ENCODE measurements at places on chromosomes 5 and 9.

- DNase-seq = no peak
These were observed 7.5 kb downstream of the FAXDC2 start for GRCh38 chr5:154842689-154843530.

DNA sequence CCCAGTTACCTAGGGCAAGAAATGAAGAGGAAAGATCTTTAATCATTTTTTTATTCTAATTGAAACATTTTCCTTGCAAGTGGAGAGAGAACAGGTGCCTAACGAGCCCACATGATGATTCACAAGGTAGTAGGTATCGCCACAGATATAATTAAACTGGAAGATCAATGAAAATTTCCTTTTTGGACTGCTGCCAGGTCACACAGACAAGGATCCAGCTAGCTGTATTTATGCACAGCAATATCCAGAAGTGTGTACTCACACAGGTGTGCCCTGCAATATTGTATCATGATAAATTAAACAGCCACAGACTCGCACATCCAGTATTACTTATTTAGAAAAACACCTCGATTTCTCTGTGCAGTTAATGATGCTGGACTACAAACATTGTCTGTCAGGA lies 294.0 kb upstream of the SMARCA2 start:
- DNase-seq = no peak

GRCh38 chr9:2730971-2731370 lies 13.7 kb downstream of the KCNV2 start:
- DNase-seq = no peak

DNA sequence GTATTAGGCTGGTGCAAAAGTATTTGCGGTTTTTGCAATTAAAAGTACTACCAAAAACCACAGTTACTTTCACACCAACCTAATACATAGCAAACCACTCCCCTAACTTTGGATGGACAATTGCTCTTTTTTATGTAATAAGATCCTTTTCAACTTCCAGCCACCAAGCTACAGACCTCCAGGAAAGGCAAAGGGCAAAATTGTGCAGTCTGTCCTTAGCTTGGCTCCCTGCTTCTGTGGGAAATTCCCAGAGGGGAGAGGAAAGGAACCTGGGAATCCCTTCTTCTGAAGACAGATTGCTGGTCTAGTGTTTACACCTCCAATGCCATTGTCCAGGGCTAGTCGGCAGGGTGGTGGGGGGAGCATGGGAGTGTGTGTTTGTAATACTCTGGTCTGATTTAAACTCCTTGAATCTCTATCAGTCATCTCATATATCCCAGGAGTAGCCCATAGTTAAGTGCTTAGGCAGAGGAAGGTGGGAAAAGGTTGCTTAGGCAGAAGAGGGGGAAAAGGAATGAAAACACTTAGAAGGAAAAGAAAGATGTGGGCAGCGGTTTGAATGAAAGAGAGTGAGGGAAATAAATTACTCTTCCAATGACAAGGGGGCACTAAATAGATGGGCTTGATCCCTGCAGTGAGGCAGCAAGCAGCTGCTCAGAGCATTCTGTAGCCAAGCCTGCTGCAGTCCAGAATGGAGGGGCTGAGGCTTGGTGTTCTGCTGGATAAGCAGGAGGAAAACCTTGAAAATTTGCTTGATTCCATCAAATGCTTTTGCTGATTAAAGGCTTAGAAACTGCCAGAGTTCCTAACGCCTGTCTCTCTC lies 86.9 kb upstream of the MAP1B start:
- DNase-seq = no peak

DNA sequence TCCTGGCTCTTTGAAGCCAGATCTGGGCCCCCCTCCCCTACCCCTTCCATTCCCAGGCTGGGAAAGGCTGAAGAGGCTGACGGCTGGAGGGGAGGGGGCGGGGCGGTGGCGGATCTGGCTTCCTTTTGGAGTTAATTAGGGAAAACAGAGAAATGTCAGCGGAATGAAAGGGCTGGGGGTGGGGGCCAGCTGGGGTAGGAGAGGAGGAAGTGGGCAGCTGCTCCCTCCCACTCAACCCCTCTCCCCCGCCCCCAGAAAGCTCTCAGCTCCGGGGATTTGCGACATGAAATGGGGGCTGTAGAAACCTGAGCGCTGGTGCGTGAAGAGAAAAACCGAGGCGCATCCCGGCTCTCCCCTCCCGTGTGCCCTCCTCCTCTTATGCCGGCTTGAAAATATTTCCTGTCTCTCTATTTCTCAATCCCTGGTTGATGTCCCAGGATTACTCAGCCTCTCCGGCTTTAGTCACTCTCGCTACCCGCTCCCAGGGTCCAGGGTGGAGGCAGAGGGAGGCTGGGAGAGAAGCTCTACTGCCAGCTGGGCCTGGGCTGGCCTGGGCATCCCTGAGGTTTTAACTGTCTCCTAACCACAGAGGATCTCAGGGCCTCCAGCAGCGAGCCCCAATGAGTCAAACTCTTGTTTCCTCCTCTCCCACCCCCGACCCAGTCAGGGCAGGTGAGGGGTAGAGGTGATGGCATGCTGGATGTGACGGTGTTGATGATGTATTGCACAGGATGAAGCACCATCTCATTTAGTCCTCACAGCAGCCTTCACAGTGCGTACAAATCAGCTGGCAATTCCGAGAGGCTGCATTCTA lies 20.1 kb downstream of the PCDHGC5 start:
- DNase-seq = no peak

- no peak for DNase-seq
These were observed 218.7 kb downstream of the GLIS3 start for GRCh38 chr9:4080921-4081895.

DNA sequence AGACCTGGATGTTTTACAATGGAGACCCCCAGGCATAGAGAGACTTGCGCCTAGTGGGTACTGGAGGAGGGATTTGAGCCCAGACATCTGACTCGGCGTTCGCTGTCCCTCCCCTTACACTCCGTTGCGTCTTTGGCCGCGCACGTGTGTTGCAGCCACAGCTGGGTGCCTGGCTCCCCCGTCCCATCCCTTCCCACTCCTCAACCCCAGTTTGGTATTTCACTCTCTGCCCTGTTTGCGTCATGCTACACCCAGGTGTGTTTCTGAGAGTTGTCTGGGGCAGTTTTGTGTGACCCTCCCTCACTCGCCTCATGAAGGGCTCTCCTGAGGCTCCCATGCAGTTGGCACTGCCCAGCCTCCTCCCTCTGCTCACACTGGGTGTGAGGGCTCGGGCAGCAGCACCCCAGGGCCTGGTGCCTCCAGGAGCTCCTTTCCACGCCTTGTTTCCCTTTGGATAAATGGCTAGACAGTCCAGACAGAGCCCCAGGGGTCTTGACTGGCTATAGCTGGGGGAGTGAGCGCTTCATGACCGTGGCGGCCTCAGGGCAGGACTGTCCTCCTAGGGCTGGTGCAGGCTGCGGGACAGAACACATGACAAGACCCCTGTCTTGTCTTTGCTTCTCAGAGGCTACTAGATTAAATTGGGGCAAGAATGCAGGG lies 13.6 kb downstream of the TCF7 start:
- no peak for DNase-seq

DNA sequence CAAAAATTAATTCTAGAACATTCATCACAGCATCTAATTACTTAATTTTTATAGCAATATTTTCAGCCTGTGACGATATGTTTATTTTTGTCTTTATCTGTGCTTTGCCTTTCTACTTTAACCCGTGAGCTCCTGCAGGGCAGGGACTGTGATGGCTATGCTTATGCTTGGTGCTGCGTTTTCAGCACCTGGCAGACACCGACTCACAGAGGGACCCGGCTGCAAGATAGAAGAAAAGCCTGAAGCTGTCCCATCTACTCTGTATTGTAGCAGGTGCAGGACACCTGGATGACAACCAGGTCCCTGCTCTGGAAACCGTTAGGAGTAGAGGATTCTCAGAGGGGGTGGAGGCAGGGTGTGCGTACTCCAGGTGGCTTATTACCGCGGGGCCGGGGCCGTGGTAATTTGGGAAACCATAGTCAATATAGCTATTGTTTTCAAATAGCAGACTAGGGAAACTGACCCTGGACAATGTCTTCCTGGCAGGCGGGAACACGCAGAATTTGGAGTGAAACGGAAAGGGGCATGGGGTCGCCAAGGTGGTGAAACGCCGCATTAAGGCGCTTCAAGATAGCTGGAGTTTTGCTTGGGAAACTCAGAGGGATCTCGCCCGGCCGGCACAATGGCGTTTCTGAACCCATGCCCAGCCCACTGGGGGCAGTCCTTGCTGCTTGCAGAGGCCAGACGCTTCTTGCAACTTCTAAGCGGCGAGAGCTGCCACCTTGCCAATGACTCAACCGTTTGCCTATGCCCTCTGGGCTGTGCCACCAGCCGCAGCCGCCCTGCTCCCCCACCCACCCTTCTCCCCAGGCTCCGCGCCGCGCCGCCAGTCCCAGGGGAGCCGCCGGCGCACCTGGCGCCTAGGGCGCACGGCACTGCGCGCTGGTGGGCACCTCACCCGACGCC lies 140.1 kb upstream of the PALM2AKAP2 start:
- DNase-seq = no peak

- no peak for DNase-seq
These were observed 59.6 kb downstream of the SPTLC1 start for GRCh38 chr9:92055624-92056023.

GRCh38 chr5:100623719-100624118 lies 88.5 kb downstream of the FAM174A start:
- DNase-seq = peak; percentile 16

DNA sequence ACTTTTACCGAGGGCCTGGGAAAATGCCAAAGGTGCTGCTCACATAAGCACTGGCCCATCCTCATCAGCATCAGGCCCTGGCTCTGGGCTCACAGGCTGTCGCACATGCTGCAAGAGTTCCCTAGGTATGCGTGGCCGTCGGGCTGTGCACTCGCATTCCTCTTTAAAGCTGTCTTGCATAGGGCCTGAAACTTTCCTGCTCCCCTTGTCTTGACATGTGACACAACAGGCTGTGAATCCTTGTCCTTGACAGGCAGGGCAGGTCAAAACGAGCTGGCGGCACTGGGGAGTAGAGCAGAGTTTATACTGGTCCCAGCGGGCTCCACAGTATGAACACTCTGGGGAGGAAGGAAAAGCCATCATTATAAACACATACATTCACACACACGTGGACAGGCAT lies 30.7 kb downstream of the TSTD2 start:
- no peak for DNase-seq

- no peak for DNase-seq
These were observed 31.5 kb downstream of the MED27 start for GRCh38 chr9:132048201-132048600.

GRCh38 chr5:175444060-175444904 lies at the start of gene DRD1:
Gene DRD1 (minus strand): TSS chr5:175444182. CDS start chr5:175443099, 1,083 bp downstream.
- no peak for DNase-seq

DNA sequence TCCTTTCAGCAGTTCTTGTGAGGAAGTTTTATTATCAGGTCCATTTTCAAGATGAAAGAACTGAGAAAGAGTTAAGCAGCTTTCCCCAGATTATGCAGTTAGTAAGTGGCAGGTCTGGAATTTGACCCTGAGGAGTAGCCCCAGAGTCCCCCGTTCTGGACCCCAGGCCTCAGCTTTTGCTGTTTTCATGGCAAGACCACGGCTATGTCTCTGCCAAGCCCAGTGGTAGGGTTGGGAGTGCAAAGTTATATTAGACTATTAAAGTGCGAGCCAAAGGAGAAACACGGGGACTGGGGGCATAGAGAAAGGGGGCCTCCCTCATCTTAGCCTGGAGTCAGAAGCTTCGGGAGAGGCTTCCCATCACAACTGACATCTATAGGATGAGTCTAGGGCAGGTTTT lies 19.3 kb upstream of the ORM1 start:
- DNase-seq = no peak

DNA sequence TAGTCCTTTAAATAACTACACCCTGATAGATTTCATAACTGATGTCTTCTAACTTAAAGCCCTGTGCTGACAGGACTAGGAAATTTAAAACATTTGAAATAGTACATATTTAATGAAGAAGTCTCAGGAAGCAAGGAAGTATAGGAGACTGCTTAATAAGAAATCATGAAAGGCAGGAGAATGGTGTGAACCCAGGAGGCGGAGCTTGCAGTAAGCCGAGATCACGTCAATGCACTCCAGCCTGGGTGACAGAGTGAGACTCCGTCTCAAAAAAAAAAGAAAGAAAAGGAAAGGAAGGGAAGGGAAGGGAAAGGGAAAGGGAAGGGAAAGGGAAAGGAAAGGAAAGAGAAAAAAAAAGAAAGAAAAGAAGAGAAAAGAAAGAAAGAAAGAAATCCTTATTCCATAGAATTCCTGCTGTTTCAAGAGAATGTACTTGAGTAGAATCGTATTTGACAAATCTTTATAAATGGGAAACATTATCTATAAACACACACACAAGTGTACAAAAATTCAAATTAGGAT lies 74.1 kb downstream of the BNC2 start:
- DNase-seq = no peak

DNA sequence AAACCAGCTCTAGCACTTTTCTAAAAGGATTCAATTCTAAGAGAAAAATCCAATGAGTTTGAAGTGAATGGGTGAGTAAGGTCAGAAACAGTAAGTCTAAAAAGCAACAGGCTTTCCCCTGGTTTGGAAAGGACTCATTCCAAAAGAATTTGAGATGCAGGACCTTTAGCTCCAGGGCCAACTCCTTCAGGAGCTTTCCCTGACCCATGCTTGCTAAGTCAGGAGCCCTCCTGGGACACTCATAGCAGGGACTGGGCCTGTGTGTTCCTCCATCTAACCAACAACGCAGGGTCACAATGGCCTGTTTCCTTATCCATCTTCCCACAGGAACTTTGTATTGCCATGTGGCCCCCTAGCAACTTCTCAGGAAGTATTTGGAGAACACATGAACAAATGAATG lies 198.8 kb downstream of the FRMD3 start:
- DNase-seq = no peak

- DNase-seq = no peak
These were observed 82.4 kb downstream of the ZNF354C start for GRCh38 chr5:179142434-179143198.

DNA sequence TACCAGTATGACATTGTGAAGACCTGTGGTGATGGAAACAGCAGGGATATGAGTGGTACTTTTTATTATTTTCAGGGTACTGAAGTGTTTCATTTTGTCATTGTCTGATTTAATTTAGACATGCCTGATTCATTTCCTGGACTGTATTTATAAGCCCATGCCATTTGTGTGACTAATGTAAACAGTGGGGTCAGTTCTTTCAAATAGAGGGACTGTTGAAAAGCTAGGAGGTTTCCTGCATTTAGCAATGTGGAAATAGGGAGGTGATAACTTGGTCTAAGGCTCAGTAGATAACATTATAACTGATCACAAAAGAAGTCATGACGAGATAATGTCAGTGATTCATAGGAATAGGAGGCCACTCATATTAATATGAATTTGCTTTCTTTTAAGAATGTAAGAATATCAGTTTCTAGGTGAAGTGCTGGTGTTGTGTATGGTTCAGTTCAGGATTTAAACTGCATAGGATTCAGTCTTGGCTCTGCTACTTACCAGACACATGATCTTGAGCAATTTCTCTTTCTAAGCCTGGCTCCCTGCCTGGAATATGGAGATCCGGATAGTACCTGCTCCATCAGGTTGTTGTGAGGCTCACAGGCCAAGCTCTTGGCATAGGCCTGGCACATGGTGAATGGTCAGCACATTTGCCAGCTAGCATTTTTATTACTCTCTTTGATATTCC lies 7.5 kb downstream of the RASGRF2 start:
- DNase-seq = no peak
